ENCODE measurements at places on chromosomes 1 and 21.

DNA sequence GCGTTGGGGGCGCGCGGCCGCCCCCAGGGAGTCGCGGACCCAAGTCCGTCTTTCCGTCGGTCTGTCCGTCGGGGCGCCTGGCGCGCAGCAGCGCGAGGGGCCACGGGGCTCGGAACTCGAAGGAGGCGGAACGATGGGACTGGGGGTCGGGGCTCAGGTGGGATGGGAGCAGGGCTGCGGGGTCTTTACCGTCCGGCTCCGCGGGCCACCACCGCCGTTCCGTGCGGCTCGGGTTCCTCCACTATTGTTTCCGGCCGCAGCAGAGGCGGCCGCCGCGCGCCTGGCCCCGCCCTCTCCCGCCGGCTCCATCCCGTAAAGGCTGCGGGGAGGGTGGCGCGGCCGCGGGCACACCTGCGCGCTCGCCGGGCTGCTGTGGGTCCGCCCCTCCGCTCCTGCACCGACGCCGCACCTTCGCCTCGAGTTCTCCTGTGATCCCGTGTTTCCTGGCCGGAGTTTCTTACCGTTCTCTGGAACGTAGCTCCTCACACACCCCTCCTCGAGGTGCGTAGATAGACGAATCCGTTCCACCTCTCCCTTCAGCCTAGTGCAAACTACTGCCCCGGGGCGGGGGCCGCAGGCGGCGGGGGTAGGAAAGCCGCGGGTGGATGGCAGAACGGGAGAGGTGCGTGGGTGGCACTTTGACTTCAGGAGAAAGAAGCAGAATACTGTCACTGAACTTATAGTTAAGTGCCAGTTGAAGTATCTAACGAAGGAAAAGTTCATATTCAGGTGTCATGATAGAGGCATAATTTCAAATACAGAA is at the start of gene C21orf91:
C21orf91 (minus strand) TSS at position 243 of the 763 bp plus-strand sequence. CDS start 1,038 bp downstream, outside the sequence.
- DNase-seq, result peak; percentile 83

DNA sequence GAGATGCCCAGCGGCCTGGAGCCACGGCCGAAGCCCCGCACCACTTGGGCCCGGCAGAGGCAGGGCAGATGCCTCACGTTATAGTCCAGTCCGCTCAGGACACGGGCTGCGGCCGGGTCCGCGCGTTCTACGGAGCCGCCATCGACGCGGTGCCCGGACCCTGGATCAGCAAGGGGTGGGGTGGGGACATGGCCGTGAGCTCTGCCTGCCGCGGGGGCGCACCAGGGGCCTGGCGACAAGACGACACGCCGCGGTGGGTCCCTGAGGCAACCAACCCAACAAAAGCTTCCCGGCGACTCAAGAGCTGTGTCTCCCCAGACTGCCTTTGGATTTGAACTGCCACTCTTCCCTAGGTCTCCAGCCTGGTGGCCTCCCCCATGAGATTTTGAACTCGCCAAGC is 211.4 kb upstream of the GREM2 start:
- no peak for DNase-seq

DNA sequence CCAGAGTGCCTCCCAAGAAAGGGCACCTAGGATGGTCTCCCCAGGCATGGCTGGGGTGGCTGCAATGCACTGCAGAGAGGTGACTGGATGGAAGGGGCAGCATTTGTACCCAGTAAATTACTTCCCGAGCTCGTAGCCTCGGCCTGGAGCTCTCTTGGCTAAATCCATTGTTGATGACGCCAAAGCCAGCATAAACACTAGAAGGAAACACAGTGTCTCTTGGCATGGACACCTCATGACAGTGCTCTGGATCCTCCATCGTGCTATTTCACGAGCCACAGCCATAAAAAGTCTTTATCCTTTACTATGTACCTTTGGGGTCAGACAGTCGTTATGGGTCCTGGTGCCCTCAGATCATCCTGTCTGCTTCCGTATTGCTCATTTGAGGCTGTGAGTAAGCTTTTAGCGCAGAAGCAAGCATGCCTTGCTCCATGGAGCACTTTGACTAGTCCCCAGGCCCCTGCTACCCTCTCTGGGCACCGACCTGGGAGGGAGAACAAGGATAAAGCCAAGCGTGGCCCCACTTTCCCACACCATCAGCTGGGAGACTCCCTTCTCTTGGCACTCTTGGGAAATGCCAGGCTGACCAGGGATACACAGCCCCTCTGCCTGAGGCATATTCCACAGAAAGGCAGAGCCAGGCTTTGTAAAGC is 10.3 kb upstream of the PRELP start:
- no peak for DNase-seq

DNA sequence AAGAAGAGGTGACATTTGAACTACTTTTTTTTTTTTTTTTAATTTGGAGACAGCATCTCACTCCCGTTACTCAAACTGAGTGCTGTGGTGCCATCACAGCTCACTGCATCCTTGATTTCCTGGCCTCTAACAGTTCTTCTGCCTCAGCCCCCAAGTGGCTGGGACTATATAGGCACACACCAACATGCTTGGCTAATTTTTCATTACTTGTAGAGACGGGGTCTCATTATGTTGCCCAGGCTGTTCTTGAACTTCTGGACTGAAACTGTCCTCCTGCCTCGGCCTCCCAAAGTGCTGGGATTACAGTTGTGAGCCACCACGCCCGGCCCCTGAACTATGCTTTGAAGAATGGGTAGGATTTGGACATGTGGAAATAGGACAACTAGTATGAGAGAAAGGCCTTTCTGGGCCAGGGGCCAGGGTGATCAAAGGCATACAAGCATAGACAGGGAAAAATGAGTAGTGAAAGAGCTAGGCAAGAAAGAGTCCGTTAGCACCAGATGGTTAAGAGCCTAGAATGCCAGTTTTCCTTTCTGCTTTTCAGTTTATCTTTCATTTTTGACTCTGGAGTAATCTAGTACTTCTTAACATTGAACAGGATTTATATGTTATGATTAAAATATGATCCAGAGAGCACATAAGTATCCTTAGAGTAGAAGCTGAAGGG is 6.3 kb downstream of the RABGAP1L start:
- DNase-seq, result peak; percentile 9

- no peak for DNase-seq
These were observed 31.0 kb downstream of the AZIN2 start for GRCh38 chr1:33111965-33112364.

DNA sequence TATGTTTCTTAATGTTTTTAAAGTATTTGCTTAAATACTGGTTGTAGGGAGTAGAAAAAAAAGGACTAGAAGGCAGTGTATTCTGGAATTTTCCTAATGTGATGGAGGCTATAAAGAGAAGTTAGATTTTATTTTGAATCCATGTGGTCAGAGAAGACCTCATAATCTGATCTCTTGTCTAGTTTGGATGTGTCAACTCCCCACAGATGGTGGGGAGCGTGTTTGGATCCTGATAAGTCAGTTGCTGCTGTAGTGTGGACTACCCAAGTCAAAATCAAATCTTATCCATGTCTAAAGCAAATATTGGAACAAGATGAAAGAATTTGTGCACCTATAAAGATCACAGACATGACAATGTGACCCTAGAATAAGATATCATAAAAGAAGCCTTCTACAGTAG is 918.0 kb downstream of the LTN1 start:
- DNase-seq, result no peak

GRCh38 chr1:228647523-228648444 is 87.5 kb upstream of the RHOU start:
- no peak for DNase-seq

All from stromal cell of bone marrow (primary cell).